ENCODE measurements at places on chromosomes 5 and 9.

DNA sequence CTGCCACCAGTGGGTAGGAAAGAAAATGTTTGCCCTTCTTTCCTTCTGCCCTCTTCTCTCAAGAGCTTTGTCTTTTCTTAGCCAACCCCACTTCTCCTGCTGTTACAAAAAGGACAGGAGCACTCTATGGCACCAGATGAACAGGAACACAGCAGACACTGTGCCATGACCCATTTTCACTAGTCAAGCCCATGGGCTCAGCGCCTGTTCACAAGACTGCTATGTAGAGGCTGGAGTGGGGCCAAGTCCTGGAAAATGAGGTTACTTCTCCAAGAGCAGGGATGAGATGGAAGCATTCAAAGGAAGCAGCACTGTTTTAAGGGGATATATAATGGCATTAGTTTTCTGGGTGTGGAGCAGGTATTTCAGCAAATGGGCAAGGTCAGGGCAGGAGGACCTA lies 46.8 kb upstream of the GRAMD2B start:
- DNase-seq: no peak

DNA sequence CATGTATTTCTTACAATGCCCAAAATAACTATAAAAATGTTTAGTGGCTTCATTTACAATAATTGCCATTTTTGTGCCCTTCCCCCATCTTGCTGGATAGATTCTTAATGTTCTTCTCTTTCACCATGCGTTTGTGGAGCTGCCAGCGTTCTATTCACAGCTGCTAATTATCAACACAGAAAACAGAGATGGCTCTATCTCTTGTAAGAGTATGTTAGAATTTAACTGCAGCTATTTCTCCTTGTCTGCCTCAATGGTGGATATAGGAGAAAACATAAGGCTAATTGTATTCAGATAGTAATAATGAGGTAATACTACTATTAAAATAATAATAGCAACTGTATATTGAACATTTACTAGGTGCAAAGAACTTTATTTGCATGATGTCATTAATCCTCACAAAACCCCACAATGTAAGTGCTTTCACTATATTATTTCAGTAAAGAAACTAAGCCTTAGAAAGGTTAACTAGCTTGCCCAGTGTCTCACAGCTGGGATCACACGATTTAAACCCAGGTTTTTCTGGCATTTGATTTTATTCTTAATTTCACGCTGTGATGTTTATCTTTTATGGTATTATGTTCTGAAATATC lies 50.1 kb downstream of the JAKMIP2 start:
- no peak for DNase-seq

GRCh38 chr9:89436963-89437625 lies 60.8 kb downstream of the SEMA4D start:
- peak; percentile 90 for DNase-seq

GRCh38 chr5:124043456-124043855 lies 531.5 kb downstream of the CSNK1G3 start:
- DNase-seq: no peak

GRCh38 chr9:104094534-104095015 lies 466 bp downstream of the SMC2 start:
- no peak for DNase-seq

All from CD4-positive, CD25-positive, alpha-beta regulatory T cell (primary cell).